ENCODE measurements at places on chromosomes 16 and 17. TPM values are rescaled to one million over a fixed set of nuclear protein-coding genes. Genes with fewer than 3 reads are reported as not detected.
A peak's percentile ranks its signal among the peaks of the same experiment; 100 is the strongest.

DHX8 gene
- total RNA-seq = 51.8 TPM

MILR1 gene
- 6.9 TPM for total RNA-seq

OR4D2 gene
- not detected for total RNA-seq

OR4D1 gene
- total RNA-seq = not detected

GRCh38 chr16:1642148-1642547, 30.0 kb downstream of the CRAMP1 start:
- no peak for DNase-seq
- H3K27ac ChIP-seq = peak overlapping the region; percentile 23
- peaks cover 72% of the 10 kb centered on the region for H3K4me1 ChIP-seq

DNA sequence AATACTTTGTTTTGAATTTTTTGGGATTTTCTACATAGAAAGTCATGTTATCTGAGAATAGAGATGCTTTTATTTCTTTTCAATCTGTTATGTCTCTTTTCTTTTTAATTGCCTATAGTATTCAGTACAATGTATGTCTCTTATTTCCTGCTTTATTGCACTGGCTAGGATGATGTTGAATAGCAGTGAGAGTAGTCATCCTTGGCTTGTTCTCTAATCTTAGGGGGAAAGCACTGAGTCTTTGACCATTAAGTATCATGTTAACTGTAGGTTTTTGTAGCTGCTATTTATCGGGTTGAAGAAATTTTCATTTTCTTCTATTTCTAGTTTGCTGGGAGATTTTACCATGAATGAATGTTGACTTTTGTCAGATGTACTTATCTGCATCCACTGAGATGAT, 10.0 kb upstream of the ABCA3 start:
- no peaks in the 10 kb centered on the region for H3K4me1 ChIP-seq
- H3K27ac ChIP-seq = no peak overlapping the region
- H3K36me3 ChIP-seq = no peaks in the 10 kb centered on the region
- peaks cover 31% of the 10 kb centered on the region for H3K27me3 ChIP-seq
- no peak overlapping the region for H3K4me3 ChIP-seq

- no peak for DNase-seq
- H3K27ac ChIP-seq = no peak overlapping the region
- H3K27me3 ChIP-seq = peaks cover 2% of the 10 kb centered on the region
- no peak overlapping the region for H3K4me3 ChIP-seq
- no peaks in the 10 kb centered on the region for H3K4me1 ChIP-seq
- no peaks in the 10 kb centered on the region for H3K36me3 ChIP-seq
Observed at GRCh38 chr17:54907376-54907775, 6.7 kb downstream of the TOM1L1 start.

DNA sequence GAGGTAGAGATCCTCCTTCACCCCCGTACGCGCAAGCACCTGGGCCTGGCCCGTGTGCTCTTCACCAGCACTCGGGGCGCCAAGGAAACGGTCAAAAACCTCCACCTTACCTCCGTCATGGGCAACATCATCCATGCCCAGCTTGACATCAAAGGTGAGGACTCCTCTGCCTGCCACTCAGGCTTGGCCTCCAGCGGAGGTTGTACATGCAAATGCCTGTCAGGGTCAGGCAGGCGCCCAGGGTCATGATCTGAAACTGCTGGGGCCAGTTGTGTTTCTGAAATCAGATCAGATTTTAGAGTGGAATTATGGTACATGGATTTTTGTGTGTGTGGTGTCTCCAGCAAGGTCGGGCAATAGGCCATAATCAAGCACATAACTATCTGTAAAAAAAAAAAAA, 3.8 kb downstream of the SETD1A start:
- DNase-seq = no peak
- peaks cover 28% of the 10 kb centered on the region for H3K4me1 ChIP-seq
- no peak overlapping the region for H3K4me3 ChIP-seq
- H3K27me3 ChIP-seq = no peaks in the 10 kb centered on the region
- no peak overlapping the region for H3K27ac ChIP-seq

- no peak for DNase-seq
- no peaks in the 10 kb centered on the region for H3K36me3 ChIP-seq
- no peak overlapping the region for H3K27ac ChIP-seq
- no peak overlapping the region for H3K4me3 ChIP-seq
- H3K4me1 ChIP-seq = peaks cover 4% of the 10 kb centered on the region
- no peaks in the 10 kb centered on the region for H3K27me3 ChIP-seq
Observed at GRCh38 chr16:66261826-66262225, 104.7 kb upstream of the CDH5 start.

- H3K27me3 ChIP-seq = no peaks in the 10 kb centered on the region
- no peak overlapping the region for H3K4me3 ChIP-seq
- peaks cover 14% of the 10 kb centered on the region for H3K4me1 ChIP-seq
- DNase-seq = peak; percentile 78
- no peaks in the 10 kb centered on the region for H3K36me3 ChIP-seq
Observed at GRCh38 chr17:82351713-82352488, 7.1 kb upstream of the TEX19 start.

DNA sequence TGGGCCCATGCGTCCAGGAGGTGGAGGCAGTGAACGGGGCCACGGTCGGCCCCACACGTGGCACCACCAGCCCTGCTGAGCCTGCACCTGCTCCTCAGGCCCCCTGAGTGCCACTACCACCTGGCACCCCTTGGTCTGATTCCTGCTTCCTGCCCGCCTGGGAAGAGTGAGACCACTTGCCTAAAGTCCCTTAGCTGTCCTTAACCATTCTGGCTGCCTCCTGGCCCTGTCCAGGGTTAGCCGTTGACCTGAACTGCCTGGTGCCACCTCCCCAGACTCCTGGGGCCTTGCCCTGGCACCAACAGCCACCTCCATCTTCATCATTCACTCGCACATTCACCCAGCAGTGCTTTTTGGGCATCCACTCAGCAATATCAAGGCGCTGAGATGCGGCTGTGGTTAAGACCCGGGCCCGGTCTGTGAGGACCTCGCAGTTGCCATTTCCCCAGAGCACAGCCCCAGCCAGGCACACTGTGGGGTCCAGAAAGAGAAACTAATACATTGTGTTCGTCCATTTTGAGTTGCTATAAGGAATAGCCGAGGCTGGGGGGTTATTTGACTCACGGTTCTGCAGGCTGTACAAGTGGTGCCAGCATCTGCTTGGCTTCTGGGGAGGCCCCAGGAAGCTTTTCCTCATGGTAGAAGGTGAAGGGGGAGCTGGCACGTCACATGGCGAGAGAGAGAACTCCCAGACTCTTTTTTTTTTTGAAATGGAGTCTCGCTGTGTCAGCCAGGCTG, 318.4 kb downstream of the SEC14L1 start:
- H3K27me3 ChIP-seq = no peaks in the 10 kb centered on the region
- no peaks in the 10 kb centered on the region for H3K36me3 ChIP-seq
- no peak for DNase-seq
- peak overlapping the region; percentile 85 for H3K4me3 ChIP-seq
- peak overlapping the region; percentile 99 for H3K27ac ChIP-seq

- H3K36me3 ChIP-seq = no peaks in the 10 kb centered on the region
- peaks cover 44% of the 10 kb centered on the region for H3K27me3 ChIP-seq
- H3K4me3 ChIP-seq = no peak overlapping the region
- no peak for DNase-seq
- no peak overlapping the region for H3K27ac ChIP-seq
- no peaks in the 10 kb centered on the region for H3K4me1 ChIP-seq
Observed at GRCh38 chr17:40699853-40700252, 3.7 kb downstream of the KRT24 start.

GRCh38 chr16:61382435-61382834, 653.8 kb downstream of the CDH8 start:
- peaks cover 17% of the 10 kb centered on the region for H3K36me3 ChIP-seq
- H3K4me1 ChIP-seq = no peaks in the 10 kb centered on the region
- no peak overlapping the region for H3K27ac ChIP-seq
- DNase-seq = no peak
- no peak overlapping the region for H3K4me3 ChIP-seq

GRCh38 chr17:9203771-9204425, 182.6 kb downstream of the NTN1 start:
- no peaks in the 10 kb centered on the region for H3K36me3 ChIP-seq
- H3K4me3 ChIP-seq = no peak overlapping the region
- DNase-seq = no peak
- H3K27ac ChIP-seq = no peak overlapping the region
- peaks cover 4% of the 10 kb centered on the region for H3K4me1 ChIP-seq
